ENCODE measurements at places on chromosomes 4 and X. TPM values are rescaled to one million over a fixed set of nuclear protein-coding genes. Genes with fewer than 3 reads are reported as not detected.

DNA sequence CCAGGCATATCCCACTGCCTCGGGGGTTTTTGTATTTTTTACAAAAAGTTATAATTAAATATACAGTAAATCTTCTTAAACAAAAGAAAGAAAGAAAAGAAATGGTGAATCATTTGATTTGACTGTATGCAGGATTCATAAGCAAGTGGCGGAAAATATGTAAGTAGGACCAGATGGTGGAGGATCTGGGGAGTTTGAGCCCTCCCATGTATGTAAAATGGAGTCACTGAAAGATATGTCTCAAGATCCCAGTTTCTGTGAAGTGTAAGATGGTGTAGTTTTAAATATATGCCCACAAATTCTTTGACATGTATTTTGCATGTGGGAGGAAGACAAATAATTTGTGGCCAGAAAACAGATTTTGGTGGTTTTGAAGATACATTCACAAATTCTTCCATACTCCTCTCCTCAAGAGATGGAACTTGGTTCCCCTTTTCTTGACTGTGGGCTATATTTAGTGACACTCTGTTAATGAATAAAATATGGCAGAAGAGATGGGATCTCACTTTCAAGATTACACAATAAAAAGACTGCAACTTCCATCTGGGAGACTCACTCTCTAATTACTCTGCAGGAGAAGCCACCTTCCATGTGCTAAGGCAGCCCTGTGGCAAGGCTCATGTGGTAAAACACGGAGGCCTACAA lies 133.6 kb upstream of the S100G start:
- DNase-seq: no peak

GRCh38 chr4:52728691-52729240 lies 22.5 kb downstream of the ERVMER34-1 start:
- DNase-seq: no peak

GRCh38 chrX:16125520-16126149 lies 2.3 kb downstream of the GRPR start:
- DNase-seq: no peak

DNA sequence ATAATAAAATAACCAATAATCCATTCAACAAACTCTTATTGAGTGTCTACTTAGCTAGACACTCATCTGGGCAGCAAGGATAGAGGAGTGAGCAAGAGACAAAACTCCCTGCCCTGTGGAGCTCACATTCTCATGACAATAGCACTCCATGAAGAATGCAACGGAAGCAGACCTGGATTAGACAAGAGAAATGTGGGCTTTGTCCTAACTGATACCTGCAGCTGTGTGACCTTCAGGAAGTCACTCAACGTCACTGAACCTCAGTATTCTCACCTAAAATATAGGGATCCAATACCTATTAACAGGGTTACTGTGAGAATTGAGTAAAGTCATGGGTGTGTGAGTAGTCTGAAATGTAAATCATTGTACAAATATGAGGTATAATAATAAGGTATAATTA lies 61.2 kb downstream of the NDNF start:
- no peak for DNase-seq

DNA sequence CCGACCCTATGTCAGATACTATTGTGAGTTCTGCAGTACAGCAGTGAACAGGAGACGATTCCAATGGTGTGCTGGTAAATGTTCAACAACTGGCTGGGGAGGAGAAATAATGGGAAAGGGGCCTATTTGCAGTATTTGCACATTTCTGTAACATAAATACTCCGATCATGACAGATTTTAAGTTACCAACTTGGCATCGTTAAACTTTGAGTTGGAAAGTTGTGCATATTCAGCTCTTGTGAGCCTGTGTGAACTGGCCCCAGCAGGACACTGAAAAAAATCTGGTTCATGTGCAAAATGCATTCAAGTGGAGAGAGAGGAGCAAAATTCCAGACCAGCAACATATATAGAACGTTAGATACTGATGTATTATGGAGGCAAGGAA lies 175.0 kb downstream of the MAPK10 start:
- DNase-seq: no peak

DNA sequence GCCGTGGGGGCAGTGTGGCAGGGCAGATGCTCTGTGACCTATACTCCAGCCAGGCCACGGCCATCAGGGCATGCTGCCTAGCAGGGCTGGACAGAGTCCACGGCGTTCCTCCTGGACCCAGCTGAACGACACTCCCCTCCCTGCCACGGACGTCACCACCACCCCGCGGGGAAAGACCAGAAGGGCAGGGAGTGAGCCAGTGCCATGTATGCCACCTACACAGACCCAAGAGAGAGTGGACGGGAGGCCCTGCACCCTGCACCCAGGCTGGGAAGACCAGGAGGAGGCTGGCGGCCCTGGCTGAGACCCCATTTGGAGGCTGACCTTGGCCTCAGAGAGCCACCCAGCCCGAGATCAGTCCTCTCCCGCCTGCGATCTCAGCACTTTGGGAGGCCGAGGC lies 101.9 kb downstream of the FAM53A start:
- no peak for DNase-seq

DNA sequence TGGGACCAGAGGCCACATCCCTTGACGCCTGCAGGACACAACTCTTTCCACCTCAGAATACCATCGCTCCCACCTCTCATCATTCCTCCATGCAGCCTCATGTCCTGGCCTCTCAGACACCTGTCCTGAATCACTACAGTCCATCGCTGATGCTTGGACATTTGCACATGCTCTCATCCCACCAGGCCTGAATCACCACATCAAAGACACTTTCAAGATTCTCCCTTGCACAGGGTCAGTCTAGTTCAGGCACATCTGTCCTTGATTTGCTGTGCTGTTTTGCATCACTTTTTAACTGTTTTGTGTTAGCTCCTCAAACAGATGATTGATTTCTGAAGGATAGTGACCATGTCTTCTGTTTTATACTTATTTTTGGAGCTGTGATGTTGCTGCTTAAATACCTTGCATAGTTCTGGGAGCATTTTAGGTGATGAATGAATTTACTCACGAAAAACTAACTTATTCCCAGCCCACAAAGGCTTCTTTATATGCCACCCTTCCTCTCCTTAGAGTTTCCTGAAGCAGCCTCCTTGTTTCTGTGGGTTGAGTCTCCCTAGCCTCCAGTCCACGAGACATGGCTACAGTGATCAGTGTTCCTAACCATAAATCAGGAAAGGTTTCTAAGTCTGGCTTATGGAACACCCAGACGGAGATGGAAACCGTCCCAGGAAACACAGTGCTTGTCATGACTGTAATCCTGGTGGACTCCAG lies 2.6 kb downstream of the FAM114A1 start:
- DNase-seq: no peak

GRCh38 chr4:110005461-110006056 lies 92.9 kb downstream of the EGF start:
- DNase-seq: no peak

The IRF2 gene
- total RNA-seq: 27.3 TPM

The NDNF gene
- 0.29 TPM for total RNA-seq

Measured in Calu3 (cell line).